ENCODE measurements at places on chromosomes 13 and 19. TPM values are rescaled to one million over a fixed set of nuclear protein-coding genes. Genes with fewer than 3 reads are reported as not detected.

DNA sequence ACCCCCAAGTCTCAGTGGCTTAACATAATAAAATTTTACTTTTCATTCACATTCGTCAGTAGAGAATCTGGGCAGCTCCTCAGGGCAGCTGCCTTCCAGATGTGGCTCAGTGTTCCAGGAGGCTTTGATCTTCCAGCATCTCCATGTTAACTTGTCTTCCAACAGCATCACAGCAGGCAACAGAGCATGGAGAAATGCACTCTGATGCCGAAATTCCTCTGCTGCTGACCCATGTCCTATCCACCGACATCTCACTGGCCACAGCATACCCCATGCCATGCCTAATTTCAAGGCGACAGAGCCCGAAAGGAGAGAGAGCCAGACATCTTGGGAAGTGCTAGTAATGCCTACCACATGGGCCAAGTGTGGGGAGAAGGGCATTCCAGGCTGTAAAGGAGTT lies 64.9 kb upstream of the MEDAG start:
- DNase-seq: no peak

DNA sequence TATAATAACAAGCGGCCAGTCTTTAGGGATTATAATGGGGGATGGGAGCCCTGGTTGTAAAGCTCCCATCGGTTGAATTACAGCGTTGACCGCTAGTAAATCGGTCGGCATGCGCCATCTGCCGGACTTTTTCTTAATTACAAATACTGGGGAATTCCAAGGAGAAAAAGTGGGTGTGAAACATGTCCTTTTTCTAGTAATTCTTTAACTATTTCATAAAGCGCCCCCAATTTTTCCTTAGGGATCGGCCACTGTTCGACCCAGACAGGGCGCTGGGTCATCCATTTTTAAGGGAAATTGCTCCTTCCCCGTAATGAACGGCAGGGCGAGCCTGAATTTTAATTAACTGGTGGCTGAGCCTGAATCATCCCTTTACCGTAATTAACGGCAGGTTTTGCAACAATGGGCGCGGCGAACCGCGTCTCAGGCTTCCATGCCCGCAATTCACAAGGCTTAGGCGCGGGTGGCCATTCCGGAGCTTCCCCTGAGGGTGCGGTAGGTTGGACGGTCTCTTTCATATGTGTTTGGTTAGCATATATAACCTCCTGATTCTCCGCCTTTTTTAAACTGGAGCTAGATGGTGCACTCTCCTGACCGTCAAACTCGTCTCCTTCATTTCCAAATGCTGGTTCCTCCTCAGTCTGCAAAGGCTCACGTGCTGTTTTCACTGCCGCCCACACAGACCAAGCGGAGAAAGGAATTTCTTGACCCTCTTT lies 30.2 kb upstream of the EVI5L start:
- DNase-seq: peak; percentile 85

- no peak for DNase-seq
Observed at GRCh38 chr19:53853707-53854106, 14.0 kb upstream of the MYADM start.

DNA sequence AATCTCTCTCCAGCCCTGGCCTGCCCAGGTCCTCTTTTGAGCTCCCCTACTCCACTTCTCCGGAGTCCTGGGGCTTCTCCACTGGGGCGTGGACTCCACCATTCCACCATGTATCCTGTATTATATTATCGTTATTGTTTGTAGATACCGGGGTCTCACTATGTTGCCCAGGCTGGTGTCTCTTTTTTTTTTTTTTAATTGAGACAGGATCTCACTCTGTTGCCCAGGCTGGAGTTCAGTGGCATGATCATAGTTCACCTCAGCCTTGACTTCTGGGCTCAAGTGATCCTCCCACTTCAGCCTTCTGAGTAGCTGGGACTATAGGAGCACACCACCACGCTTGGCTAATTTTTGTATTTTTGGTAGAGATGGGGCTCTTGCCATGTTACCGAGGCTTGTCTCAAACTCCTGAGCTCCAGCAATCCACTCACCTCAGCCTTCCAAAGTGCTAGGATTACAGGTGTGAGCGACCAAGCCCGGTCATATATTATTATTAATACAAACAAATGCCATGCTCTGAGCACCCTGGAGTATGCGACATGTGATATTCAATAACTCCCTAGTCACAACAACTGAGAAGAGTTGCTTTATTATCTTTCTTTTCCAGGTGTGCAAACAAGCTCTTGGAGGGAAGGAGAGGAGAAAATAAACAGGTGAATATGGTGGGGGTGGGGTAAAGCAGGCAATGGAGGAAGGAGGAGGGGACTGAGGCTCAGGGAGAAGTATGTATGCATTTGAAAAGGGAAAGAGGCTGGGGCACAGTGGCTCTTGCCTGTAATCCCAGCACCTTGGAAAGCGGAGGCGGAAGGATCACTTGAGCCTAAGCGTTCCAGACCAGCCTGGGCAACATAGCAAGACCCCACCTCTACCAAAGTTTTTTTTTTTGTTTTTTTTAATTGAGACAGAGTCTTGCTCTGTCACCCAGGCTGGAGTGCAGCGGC lies 2.8 kb upstream of the CERS4 start:
- no peak for DNase-seq

- DNase-seq: no peak
Observed at GRCh38 chr13:79780240-79780639, 299.3 kb downstream of the NDFIP2 start.

DNA sequence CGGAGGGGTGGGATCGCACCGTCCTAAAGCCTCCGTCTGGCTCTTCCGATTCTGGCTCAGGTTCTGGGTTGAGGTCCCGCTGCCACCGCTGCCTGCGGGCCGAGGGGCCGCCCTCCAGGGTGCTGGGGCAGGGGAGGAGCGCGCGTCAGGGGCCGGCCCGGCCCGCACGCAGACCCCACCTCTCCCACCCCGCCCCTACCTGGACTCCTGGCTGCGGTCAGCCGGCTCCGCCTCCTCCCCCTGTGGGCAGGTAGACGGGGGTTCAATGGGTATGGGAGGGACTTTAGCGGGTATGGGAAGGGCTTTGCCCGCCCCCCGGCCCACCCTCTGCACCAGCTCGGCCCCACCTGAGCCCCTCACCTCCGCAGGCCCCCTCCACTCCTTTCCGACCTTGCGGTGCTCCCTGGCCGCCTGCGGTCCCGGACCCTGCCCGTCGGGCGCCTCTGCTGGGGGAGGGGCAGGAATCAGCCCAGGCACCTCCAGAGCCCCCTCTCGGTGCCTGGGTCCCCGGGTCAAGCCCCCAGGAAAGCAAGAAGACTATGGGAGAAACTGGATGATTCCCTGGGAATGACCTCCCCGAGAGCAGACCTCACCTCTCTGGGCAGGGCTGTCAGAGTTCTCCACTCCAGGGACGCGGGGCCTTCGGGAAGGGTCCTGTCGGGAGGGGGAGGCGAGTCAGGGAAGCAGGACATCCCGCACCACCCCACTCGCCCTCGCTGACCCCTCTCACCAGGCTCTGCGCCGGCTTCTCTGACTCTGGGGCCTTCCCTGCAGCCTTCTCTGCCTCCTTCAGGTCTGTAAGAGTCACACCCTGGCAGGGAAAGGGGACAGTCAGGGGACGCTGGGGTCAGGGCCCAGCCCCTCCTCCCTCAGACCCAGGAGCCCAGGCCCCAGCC lies 17.0 kb downstream of the EPS8L1 start:
- no peak for DNase-seq

DNA sequence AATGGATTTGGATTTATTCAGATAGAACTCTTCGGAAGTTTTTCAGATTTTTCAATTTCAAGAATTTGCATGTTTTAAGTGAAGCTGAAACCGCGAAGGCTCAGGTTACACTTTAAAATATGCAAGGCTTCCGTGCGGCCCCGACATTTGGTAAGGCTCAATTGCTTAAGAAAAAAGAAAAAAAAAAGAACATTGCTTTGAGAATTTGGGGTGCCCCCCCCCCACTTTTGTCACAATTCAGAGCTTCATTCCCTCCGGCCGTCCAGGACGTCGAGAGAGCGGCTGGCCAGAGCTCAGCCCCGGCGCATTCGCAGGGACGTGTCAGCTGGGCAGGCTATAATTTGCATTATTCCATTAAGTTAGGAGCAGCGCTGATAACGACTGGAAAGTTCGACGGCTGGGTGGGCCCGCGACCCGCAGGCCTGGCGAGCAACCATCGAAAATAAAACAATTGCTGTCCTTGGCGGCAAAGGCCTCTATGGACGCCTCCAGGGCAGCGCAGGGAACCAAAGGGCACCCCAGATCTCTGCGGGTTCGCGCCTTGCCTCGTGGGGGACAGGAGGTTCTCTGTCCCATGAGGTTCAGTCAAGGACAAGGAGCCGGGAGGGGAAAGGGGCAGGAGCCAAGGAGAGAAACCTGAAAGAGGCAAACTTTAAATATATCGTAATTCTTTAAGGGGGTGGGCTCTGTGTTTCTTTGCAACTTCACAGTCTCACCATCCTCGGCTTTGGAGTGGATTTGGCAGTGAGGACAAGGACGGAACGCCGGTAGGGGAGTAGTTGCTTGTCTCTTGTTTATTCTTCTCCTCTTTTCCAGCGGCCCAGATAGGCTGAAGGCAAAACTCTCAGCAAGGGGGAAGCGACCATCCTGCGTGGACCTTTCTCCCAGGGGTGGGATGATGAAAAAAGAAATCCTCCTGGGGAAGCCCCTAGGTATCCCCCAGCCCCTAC lies 7.0 kb downstream of the SOX21 start:
- no peak for DNase-seq

GRCh38 chr13:48068036-48068435 lies 26.9 kb downstream of the MED4 start:
- DNase-seq: no peak

DNA sequence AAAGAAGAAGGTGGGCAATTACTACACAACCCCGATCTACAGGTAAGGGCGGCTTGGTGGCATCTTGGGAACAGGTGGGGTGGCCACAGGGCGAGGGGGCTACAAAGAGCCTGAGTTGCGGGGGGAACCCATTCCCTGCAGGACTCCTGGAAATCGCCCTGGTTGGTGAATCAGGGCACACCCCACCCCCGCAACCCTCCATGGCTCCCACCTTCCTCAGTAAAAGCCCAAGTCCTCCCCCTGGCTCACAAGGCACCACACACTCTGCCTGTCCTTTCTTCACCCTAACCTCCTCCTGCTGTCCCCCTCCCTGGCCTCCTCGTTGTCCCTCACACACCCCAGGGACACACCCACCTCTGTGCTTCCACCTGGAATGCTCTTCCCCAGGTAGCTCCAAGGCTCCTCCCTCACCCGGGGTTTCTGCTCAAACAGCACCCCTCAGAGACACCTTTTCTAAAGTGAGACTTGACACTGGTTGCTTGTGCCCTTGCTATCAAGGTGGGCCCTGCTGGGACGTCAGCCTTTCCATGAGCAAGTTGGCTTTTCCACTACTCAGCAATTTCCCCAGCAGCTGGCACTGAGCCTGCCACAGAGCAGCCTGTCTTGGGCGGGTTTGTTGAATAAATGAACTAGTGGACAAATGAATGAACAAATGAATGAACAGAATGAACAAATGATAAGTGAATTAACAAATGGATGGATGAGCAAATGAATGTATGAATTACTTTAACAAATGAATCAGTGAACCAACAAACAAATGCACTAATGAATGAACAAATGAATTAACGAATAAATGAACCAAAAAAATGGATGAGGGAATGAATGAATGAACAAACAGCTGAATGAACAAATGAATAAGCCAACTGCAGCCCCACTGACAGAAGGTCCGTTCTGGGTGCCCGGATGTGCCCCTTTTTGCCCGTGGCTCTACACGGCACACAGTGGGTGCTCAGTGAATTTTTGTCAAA lies 6.2 kb upstream of the MRI1 start:
- DNase-seq: no peak

DNA sequence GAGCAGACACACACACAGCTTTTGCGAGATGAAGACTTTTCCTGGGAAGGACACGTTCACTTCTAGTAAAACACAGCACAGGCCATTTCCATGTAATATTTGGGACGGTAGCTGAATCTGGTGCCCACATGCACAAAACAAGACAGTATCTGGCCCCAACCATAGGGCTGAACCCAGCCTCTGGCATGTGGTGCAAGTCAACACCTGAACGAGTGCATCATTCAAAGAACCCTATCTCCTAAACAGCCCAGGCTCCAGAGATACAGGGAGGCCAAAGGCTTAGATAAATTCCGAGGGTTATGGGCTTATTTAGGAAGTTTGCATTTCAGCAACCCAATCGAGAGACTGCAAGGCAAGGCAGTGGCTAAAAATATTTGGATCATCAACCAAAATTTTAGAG lies 2.7 kb upstream of the TFDP1 start:
- no peak for DNase-seq

- DNase-seq: no peak
Observed at GRCh38 chr13:48891586-48891985, 84.1 kb upstream of the FNDC3A start.

- peak; percentile 87 for DNase-seq
Observed at GRCh38 chr19:39136225-39136940, 10.8 kb downstream of the PAK4 start.

DNA sequence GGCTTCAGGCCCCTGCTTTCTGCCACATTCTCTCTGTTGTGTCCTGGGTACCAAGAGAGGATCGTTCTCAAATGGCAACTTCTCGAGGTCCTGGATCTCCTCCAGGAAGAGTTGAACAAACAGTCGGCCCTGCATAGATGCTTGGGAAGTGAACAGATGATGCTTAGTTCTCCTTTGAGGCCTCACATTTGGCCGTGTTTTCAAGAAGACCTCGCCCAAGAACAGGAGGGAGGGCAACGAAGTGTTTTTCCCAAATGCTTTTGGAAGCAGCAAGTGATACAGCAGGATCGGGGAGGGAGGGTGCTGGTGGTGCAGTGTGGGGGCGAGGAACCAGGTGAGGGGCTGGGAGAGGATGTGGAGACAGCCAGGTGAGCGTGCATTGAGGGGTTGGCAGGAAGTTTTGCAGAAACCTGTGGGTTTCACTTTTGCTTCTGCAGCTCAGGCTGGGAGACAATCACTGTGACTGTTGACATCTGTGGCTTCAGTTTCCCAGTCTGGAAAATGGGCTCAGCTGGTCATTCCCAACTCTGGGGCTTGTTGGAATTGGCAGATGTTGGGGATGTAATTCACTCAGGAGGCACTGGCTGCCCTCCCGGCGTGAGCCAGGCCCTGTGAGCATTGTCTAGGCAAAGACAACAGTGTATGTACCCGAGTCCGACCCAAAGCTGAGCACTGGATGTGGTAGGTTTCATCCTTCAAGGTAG lies 21.6 kb downstream of the MAST3 start:
- DNase-seq: no peak

DNA sequence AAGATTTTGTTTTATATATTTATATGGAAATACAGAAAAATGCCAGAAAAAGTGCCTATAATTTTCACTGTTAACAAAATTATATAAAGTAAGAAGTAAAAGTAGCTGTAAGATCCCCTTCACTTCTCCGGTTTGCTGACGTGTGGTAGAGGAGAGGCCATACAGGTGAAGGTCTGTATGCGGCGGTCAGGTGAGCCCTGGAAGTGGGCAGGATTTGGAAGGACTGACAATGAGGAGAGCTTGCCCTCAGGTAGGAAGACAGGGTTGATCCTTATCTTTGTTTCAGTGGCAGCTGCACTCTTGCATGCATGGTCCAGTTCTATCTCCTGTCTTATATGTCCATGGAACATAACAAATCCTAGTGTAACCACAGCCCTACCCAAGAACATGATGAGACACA lies 16.9 kb upstream of the TFDP1 start:
- no peak for DNase-seq

The SPC24 gene
- total RNA-seq: 15.8 TPM

The TPTE2 gene
- total RNA-seq: not detected

The ICAM1 gene
- 13.4 TPM for total RNA-seq

The TUBB4A gene
- 14.6 TPM for total RNA-seq

The CELF5 gene
- 0.79 TPM for total RNA-seq

The LILRA6 gene
- total RNA-seq: 3.5 TPM

The KLK10 gene
- total RNA-seq: 0.93 TPM

The EIF3K gene
- 338 TPM for total RNA-seq

The ZIC5 gene
- not detected for total RNA-seq
